Activated CD4-positive, alpha-beta T cell treated with anti-CD3 and anti-CD28 coated beads, Interleukin-2, amount 10 ng/mL, durations not matched to agents 7 days and 5 days (primary cell): ENCODE measurements at places on chromosomes 12 and 14. TPM values are rescaled to one million over a fixed set of nuclear protein-coding genes. Genes with fewer than 3 reads are reported as not detected.

Gene TXNDC16
- total RNA-seq: 10.5 TPM

- H3K36me3 ChIP-seq: peaks cover 14% of the 10 kb centered on the region
- no peaks in the 10 kb centered on the region for H3K27me3 ChIP-seq
- no peak overlapping the region for H3K27ac ChIP-seq
These were observed 3.6 kb downstream of the TTC5 start for GRCh38 chr14:20302042-20302755.

GRCh38 chr12:51923506-51924365, 16.4 kb downstream of the ACVRL1 start:
- no peaks in the 10 kb centered on the region for H3K36me3 ChIP-seq
- peaks cover 6% of the 10 kb centered on the region for H3K4me1 ChIP-seq
- DNase-seq: peak; percentile 40

DNA sequence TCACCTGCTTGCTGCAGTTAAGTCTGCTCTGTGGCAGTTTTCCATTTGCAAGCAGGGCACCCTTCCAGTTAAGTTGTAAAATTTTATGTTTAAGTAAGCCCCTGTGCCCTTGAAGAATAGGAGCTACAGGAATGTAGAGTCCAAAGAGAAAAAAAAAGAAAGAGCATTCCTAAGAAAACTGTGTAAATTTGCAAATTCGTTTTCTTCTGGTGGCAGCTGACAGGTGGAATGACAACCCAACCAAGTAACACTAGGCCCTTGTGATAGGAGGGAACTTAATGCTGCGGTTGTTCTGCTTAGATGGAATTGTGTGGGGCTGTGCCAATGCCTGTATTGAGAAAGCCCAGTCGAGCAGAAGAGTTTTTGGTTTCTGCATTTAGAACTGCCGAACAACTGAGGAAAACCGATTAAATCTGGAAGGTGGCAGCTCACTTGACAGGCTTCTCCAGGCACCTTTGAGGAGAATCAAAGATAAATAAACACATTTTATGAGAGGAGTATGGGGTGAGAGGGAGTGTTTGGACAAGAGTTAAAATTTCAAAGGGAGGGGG, 280.0 kb downstream of the RAD51B start:
- no peaks in the 10 kb centered on the region for H3K27me3 ChIP-seq
- no peak overlapping the region for H3K27ac ChIP-seq

- H3K4me1 ChIP-seq: no peaks in the 10 kb centered on the region
- no peak overlapping the region for H3K4me3 ChIP-seq
- peaks cover 12% of the 10 kb centered on the region for H3K27me3 ChIP-seq
- DNase-seq: no peak
These were observed 309.8 kb downstream of the TMEM121 start for GRCh38 chr14:105836160-105836559.

DNA sequence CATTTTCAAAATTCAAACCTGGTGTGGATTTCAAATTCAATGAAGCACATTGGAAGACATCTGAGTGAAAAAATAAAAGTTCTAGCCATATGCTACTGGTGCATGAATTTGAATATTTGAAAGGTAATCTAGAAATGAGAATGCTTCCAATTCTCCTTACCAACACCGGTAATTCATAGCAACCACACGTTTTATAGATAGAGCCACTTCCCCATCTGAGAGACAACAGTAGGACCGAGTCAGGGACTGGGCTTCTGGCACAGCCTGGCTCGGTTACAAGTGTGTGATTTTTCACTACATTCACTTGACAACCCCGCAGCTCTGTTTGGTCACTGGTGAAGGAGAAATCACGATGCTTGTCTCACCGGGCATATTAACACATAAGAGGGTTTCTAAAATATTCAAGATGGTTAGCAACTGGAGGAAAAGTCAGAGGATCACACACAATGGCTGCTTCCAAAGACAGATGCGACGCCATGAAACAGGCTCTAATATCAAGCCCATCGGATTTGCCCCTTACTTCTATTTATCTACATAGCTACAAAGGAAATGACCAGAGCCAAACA, 86.5 kb upstream of the FOXN3 start:
- no peak overlapping the region for H3K4me3 ChIP-seq
- H3K4me1 ChIP-seq: peaks cover 41% of the 10 kb centered on the region
- H3K27ac ChIP-seq: no peak overlapping the region
- DNase-seq: no peak
- peaks cover 23% of the 10 kb centered on the region for H3K36me3 ChIP-seq
